ENCODE measurements at places on chromosomes 1 and 21.

DNA sequence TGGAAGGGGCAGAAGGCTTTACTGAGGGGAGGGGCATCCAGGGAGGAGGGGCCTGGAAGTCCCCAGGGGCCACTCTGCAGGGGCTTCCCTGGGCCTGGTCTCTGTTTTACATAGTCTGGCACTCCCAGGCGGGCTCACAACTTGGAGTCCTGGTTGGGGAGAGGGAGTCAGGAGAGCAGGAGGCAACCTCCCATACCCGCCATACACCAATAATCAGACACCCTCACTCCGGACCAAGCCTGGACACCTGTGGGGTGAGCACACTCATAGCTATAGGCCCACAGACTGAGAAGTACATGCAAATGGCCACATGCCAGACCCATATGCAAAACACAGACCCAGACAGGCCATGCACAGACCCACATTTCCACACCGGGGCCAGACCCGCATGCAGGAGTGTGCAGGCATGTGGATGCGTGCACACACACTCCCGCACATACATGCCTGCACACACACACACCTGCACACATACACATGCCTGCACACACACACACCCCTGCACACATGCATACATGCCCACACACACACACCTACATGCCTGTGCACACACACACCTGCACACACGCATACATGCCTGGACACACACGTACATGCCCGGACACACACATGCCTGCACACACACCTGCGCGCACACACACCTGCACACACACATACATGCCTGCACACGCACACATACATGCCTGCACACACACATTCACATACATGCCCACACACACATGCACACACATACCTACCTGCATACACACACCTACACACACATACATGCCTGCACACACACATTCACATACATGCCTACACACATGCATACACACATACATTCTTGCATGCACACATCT, 89.5 kb upstream of the RUNX3 start:
- no peak for DNase-seq

GRCh38 chr1:90820745-90821144, 103.6 kb upstream of the BARHL2 start:
- no peak for DNase-seq

DNA sequence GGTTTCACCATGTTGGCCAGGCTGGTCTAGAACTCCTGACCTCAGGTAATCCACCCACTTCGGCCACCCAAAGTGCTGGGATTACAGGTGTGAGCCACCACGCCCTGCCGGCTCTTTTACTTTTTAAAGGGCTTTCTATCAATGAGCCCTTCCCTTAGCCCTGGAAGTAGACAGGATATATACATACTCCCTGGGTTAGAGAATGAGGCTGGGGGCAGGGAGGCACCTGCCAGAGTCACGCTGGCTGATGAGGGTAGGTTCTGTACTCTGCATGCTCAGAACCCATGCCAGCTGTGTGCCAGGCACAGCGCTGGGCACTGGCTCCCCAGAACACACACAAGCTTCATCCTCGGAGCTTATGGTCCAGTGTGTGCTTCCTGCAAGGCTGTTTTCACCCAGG, 113.6 kb upstream of the IPO9 start:
- no peak for DNase-seq

GRCh38 chr1:247924868-247925267, at the start of gene OR2AJ1:
Gene OR2AJ1 (plus strand): TSS chr1:247924889. CDS start chr1:247933769, 8,880 bp downstream.
- no peak for DNase-seq

GRCh38 chr1:161484613-161485012, 20.6 kb upstream of the FCGR2A start:
- no peak for DNase-seq

- no peak for DNase-seq
Measured at GRCh38 chr1:168506204-168506819, 37.5 kb downstream of the XCL2 start.

DNA sequence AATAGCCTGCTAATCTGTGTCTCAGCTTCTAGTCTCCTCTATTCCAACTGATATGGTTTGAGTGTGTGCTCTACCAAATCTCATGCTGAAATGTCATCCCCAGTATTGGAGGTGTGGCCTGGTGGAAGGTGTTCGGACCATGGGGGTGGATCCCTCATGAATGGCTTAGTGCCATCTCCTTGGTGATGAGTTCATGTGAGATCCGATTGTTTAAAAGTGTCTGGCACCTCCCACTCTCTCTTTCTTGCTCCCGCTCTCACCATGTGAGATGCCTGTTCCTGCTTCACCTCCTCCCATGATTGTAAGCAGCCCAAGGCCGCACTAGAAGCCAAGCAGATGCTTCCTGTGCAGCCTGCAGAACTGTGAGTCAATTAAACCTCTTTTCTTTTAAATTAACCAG, 73.5 kb upstream of the CAMK1G start:
- DNase-seq = no peak

- no peak for DNase-seq
Measured at GRCh38 chr1:201476670-201477344, 7.8 kb upstream of the PHLDA3 start.

DNA sequence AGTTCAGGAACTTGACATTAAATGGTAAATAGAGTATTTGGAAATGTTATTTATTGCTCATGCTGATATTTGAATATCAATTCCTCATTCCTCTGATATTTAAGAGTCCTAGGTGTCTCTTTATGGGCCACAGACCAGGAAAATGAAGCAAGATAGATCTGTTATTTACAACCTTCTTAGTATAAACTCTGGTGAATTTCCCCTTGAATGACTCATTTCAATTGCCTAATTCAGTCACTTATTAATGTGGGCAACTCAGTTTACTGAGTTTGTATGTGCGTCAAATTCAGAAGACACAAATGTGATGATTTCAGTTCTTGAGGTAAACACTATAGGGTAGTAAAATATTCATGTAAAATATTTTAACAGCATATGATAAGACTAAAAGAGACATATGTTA, 1404.4 kb upstream of the PRMT6 start:
- no peak for DNase-seq

- DNase-seq = no peak
Measured at GRCh38 chr1:9590945-9591668, 2.4 kb downstream of the TMEM201 start.

GRCh38 chr1:193060406-193060805, 994 bp downstream of the RO60 start:
- DNase-seq = no peak

- DNase-seq = peak; percentile 27
Measured at GRCh38 chr1:156414461-156415064, 45.6 kb downstream of the RHBG start.

DNA sequence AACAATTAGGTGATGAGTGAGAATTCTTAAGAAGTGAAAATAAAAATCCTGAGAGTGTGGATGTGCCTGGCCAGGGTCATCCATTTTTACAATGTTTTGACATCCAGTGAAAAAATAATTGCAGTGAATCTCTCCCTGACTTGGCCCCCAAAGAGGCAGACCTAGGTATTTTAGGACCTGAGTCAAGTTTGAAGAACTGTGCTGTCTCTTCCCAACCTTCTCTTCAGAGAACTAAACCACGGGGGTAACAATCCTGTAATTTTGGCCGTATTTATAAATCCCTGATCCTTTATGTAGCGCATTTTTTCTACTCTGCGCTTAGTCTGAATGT, 43.3 kb upstream of the PPP2R5A start:
- DNase-seq = no peak

DNA sequence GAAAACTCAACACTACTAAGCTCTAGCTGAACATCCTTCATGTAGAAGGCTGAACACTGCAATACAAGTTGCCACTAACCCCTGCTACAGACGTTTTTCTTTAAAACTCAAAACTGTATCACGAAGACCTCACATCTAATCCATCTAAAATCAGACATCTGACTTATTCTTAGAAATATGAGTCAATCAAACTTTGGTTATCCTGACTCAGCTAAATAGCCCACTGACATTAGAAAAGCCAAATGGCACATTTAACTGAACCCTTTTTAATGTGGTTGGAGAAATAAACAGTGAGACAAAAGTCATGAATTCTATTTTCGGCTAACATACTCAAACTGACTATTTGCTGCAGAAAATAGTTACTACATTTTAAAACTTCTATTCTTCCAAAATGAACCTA, 35.6 kb downstream of the WLS start:
- no peak for DNase-seq

DNA sequence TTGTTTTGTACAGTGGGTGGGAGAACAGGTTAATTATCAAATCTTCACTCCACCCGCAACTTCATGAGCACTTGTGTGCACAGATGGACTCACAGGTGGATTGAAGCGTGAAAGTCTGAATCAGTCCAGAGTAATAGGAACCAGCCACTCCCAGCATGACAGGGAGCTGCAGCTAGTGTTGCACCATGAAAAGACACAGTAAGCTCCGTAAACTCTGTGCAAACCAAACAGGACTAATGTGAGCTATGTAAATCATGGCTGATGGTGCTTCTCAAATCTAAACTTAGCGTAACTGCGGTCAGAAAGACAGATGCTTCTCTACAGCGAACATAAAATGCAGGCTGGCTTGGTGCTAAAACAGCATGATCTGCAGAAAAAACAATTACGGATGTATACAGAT, 114.4 kb downstream of the CENPF start:
- DNase-seq = no peak

DNA sequence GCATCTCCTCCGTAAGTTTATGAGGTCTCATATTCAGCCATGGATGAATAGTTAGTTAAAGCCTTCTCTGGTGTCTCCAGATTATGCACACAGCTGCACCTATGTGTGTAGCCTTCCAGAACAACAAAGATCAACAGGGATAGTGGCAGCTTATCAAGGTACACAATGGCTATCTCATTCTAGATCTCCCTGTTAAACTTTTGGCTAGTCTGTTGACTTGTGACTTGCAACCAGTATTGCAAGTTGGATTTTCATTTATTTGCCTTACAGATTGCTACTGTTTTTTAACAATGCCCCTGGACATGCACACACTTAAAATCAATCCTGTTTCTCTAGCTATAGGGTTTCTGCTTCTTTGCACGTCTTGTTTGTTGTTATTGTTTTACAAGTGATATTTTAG, 363.2 kb downstream of the OMA1 start:
- no peak for DNase-seq

DNA sequence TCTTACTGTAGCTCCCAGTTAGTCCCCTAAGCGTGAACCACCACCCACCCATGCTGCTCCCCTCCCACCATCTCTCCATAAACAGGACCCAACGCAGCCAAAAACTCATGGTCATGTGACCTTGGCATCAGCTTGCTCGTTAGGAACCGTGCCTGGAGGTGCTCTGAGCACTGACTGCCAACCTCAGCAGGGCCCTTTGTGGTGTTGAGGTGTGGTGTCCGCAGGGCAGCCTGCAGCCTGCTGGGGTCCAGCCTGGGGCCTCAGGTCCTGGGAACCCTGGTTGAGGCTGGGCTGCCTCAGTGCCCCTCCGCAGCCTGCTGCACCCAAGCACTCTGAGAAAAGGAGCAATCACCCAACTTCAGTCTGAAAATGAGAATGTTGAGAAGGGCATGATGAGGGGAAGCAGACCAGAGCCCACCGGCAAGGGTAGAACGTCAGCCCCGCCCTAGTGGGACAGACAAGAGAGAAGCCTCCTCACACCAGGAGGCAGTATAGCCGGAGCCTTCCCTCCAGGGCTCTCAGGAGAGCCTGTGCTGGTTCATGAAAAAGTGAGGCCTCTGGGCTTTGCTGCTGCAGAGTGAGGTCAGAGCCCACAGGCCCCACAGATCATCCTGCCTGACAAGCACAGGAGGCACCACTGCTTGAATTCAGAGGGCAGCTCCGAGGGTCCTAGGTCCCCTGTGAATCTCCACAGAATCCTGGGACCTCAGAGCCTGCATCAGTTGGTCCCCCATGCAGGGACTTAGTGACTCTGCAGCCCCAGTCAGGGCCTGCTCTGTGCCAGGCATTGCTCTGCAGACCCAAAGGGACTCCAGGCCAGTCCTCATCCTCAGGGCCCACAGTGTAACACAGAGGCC, 4.9 kb upstream of the COL6A2 start:
- peak; percentile 4 for DNase-seq

GRCh38 chr1:178784131-178784536, 59.1 kb downstream of the RALGPS2 start:
- DNase-seq = no peak

GRCh38 chr1:41268154-41268770, 26.2 kb upstream of the SCMH1 start:
- peak; percentile 69 for DNase-seq

GRCh38 chr1:160353223-160353622, 10.0 kb downstream of the NCSTN start:
- DNase-seq = no peak

DNA sequence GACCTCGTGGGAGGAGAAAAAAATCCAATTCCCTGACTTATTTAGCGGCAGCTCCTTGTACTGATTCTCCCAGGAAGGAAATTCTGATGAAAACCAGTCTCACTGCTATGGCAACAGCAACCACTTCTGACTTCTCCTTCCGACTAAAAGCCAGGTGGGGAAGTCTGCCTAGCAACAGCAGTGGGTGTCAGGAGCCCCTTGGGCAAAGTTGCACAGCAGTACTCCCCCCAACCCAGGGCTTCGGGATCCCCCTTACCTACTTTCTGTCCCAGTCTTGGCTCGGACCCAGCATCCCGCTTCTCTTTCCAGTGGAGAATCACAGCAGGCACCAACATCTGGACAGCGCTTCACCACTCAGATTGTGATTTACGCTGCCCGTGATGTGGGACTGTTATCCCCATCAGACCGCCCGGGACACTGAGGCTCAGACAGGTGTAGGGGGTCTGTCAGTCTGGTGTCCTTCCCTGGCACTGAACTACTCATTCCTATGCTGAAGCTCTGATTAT, 24.6 kb downstream of the NKAIN1 start:
- DNase-seq = no peak

DNA sequence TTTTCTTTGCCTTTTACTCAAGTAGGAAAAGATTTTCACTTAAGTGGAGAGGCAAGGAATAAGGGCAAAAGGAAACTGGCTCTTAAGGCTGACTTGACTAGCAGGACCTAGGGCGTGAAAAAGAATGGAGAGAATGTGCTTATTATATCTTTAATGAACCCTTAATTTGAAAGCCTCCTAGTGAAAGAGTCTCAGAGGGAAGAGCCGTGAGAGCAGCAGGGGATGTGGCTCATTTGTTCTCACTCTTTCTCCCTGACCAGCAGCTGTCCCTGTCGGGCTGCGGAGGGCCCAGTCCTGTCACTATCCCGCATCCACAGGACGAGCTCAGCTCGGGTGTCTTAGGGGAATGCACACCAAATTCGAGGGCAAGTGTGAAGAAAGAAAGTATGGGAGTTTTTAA, 180.1 kb downstream of the EDEM3 start:
- no peak for DNase-seq

GRCh38 chr1:24004132-24004531, 24.0 kb upstream of the SRSF10 start:
- no peak for DNase-seq

DNA sequence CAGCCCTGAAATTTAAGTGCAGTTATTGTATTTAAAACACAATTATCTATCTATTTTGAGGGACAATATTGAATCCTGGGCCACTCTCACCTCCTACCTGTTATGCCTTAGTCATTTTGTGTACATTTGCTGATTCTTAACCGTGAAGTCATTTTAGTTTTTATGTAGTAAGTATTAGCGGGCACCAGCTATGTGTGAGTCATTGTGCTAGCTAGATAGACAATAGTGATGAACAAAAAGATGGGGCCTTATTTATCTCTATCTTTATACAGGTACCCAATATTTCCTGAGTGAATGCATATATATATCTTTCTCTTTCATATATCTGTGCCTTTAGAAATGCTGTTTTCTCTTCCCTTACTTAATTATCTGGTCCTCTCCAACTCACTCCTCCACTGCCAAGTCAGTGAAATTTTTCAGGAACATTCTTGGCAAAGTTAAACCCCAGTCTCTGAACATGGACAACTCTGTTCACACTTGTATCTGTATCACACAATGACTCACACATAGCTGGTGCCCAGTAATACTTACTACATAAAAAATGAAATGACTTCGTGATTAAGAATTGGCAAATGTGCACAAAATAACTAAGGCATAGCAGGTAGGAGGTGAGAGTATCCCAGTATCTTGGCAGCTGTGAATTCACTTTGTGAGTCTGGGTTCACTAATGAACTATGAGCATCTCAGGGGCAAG, 166.0 kb upstream of the C8B start:
- no peak for DNase-seq
